ENCODE measurements at places on chromosomes 5 and 9.

DNA sequence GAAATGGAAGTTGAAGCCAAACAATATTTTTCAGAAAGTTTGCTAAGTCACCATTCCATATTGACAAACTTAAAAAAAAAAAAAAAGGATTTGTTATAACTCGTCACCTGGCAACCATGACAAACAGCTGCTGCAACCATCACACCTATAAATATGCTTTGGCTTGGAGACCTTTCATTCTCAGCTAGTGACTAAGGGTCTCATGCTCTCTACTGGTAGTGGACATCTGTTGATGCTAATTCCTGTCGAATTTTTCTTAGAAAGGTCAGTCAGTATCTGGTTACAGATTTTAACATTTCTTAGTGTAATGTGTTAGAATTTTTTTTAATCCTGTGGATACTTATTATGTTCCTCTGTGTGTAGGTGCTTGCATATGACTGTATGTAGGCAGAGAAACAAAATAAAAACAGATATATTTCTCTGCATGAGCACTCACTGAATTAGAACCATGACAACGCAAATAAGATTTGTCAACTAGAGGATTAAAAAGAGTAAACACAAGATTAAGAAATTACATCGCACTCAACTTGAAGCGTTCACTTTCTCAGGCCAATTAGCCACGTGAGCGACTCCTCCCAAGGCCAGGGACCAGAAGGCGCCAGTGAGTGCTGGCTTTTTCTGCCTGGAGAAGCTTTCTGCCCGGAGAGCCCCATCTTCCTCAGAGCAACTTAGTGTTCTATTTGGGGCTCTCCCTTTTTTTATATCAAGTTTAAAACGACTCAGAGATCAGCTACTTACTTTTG, 27.0 kb upstream of the ZNF622 start:
- peak; percentile 11 for DNase-seq

DNA sequence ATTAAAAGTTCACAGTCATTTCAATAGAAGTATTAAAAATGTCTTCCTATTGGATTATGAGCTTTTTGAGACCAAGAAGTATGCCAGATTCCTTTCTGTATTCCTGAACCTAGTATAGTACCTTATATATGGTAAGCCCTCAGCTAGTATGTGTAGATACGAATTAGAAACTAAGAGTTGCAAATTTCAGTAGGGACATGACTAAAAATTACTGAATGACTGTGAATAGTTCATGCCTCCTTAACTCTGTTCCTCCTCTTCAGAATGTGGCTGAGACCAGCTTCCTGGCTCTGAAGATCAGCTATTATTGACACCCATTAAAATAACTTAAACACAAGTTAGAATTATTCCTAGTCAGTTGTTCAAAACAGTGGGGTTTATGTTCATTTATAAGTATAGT, 19.7 kb downstream of the KDM3B start:
- DNase-seq, result no peak

DNA sequence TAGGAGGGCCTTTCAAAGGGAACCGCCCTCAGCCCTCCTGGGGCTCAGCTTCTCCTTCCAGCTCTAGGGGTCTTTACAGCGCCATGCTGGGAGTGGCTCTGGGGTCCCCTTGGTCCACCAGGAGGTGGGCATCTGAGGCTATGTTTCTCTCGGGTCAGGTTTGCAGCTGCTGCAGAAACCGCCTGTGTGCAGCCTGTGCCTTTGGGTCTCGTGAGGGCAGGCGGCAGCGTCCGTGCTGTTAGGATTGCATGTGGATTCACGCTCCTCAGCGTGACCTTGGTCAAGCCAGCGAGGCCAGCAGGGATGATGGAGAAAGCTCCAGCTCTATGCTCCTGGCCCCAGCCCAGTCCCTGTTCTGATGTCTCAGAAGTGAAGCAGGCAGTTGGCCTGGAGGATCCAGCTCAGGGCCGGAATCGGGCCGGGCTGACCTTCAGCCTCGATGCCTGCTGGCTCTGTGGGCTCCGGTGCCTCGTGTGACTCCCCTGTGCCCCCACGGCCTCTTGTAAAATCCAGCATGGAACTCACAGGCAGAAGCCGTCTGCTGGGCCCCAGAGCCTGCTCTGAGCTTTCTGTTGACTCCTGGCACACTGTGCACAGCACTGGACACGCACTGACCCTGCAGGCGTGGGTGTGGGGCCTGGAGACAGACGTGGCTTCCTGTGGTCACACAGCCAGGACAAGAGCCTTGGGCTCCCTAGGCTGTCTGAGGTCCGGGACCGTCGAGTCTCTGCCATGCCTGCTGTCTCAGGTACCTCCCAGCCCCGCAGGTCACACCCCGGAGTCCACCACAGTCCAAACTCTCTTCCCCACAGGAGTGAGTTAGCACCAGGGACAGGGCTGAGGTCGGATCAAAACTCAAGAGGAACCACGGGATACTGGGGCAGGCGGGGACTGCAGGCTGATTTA, 54.3 kb downstream of the TRIP13 start:
- no peak for DNase-seq

DNA sequence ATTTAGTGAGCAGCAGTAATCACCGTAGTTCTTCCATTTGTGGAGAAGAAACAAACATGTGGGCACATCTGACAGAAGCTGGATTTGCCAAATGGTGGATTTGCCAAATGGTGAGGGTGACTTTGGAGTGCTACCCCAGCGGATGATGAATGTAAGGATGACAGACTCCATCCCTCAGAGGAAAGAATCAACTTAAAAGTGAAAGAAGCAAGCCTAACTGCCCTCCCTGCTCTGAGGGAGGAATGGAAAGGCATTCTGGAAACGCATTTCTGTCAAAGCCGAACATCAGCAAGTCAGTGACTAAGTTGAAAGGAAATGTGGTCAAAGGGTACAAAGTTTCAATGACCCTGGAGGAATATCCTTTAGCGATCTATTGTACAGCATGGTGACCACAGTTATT, 143.5 kb downstream of the GPBP1 start:
- peak; percentile 40 for DNase-seq

DNA sequence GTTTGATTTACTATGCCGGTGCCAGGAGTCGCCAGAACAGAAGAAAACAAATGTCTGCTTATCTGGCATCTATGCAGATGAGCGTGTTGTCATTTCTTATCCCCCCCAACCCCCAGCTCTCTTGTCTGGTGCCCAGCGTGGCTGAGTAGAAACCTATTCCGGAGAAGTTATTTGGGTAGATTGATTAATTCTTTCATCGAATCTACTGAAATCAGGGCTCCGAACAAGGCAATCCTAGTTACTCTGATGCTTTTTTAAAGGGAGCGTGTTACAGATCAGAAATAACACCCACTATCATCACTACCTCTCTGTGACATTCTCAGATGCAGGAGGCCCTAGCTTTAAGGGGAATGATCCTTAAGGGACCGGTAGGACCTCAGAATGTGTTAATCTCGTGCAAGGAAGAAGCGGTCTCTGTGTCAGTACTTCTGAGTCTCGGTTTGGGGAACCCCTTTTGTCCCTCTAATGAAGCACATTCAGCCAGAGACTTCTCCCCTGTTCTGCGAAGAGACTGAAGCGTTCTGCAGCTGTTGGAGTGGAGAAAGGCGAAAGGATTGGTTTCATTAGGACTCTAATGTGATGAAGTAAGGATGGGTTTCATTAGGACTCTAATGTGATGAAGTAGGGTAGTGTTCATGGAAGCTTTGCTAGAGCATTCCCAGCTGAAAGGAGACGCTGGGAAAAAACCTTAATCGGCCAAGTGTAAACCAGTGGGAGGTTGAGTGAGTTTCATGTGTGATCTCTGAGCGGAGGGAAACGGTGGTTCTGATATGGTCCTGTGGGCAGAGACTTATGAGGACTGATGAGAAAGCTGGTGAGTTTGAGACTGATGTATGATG, 1.5 kb downstream of the PIP5K1B start:
- DNase-seq, result no peak

- DNase-seq, result peak; percentile 13
These were observed 44.7 kb downstream of the RNF130 start for GRCh38 chr5:180026734-180027458.

DNA sequence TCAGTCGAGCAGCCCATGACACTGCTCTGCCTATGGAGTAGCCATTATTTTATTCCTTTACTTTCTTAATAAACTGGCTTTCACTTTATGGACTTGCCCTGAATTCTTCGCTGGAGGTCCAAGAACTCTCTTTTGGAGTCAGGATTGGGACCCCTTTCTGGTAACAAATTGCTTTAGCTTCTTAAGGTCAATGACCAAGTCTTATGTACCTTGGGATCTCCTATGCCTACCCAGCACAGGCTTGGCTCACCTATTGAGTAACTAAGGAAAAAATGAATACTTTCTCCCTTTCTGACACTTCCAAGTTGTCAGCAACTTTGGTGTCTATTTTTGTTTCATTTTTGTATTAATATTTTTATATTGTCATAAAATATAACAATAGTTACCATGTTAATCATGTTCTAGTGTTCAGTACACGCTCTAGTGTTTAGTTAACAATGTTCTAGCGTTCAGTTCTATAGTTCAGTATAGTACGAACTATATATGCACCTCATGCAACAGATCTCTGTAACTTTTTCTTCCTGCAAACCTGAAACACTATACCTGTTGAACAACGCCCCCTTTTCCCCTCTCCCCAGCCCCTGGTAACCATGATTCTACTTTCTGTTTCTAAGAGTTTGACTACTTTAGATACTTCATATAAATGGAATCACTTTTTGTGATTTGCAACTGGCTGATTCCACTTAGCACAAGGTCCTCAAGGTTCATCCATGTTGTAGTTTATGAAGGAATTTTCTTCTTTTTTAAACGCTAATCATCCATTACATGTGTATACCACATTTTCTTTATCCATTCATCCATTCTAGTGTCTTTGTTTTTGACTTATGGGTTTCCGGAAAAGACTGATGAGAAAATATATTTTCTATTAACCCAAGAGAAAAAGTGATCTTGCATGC, 1.8 kb upstream of the RHOBTB3 start:
- DNase-seq, result no peak

GRCh38 chr5:153447534-153447933, 42.9 kb upstream of the GRIA1 start:
- DNase-seq, result no peak

DNA sequence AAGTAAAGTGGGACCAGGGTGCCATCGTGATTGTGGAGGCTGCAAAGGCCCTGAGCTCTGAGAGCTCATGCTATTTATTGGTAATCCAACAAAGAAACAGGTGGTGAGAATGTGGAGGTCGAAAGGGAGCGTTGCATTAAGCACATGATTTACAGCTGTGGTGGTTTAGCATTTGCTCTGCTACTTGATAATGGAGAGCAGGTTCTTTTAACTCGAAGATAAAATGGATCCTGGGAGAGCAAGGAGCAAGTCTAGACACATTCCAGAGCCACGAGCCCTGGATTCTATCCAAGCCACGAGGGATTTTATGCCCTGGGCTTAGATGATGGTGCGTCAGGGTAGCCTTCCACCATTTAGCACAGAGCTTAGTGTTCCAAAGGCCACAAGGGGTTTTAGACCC, 1710.1 kb upstream of the CDH9 start:
- no peak for DNase-seq

DNA sequence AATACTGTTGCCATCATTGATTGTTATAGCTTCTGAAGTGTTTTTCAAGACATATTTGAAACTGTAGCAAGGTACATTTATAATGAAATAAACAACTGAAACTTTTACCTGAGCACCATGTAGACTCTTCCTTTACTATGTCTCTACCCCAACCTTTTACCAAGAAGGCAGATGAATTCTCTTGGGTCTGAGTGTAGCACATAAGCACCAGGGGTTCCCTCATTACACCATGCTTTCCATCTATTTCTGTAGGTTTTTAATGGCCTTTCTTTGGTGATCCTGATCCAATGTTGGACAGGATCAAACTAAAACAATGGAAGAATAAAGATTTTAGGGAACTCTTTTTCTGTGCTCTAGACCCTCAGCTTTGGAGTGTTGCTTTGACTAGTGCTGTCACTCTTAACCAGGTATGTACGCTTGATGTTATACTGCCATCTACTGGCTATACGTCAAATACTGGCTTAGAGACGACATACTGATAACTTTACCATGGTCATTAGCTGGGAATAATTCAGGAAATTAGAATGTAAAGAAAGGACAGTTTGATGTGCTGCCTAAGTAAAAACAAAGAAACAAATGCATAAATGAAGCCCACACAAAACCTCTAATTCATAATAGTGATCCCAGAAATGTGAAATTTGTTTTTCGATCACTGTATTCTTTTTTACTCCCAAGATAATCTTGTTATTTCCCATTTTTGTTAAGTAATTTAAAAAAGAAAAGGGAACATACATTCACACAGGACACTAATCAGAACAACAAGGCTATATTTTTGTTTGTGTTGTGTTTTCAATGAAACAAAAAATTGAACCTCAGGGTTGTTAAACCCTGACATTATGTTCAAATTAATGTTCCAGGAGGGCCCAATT, 30.7 kb downstream of the IFNW1 start:
- peak; percentile 89 for DNase-seq

GRCh38 chr9:129548571-129549135, 72.2 kb downstream of the C9orf50 start:
- no peak for DNase-seq

- DNase-seq, result peak; percentile 52
These were observed 287.8 kb upstream of the RASA1 start for GRCh38 chr5:86979811-86980411.

DNA sequence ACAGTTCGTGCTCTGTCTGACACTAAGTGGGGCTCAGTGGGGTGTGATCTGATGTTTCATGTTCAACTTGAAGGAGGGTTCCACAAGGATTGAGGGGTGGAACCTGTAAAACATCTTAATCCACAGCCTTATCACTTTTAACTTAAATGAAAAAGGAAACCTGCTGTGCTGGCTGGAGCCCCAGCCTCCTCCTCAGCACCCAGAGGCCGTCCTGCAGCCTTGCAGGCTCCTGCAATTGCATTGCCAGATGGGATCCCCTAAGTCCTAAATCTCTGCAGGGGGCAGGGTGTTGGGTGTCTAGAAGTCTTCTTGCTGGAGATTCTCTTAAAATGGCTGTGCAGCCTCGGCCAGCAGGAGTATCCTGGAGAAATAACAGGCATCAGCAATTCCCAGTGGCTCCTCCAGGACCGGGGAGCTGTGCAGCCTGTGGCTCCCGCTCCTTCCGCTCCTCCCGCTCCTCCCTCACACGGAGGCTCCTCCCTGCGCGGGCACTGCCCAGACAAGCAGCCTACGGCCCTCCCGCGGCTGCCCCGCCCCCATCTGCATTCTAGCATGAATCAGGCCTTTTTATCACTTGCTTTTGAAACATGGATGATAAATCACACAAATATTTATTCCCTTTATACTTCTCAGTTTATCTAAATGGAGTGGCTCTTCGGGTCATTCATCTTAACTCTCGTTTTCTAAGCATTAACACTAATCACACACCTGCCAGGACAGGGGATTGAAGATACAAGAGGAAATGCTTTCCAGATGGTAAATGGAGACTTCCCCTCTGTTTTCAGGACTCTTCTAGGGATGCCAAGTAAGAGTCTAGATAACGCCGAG, 131.0 kb downstream of the ADAMTS16 start:
- DNase-seq, result no peak

GRCh38 chr5:172407241-172407691, 47.1 kb downstream of the SH3PXD2B start:
- peak; percentile 33 for DNase-seq

DNA sequence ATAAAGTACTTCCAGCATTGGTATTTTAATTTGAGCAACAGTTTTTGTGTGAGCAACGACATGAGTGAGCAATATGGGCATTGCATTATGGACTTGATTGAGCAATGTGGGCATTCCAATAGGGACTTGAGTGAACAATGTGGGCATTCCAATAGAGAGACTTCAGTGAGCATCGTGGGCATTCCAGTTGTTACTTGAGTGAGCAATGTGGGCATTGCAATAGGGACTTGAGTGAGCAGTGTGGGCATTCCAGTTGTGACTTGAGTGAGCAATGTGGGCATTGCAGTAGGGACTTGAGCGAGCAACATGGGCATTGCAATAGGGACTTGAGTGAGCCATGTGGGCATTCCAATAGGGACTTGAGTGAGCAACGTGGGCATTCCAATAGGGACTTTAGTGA, 52.2 kb downstream of the ZCCHC7 start:
- no peak for DNase-seq

- DNase-seq, result no peak
These were observed 132.6 kb downstream of the NSG2 start for GRCh38 chr5:174177976-174178605.
